ENCODE measurements at places on chromosomes 5 and 9.

GRCh38 chr9:113299800-113300292 is 3.3 kb downstream of the RNF183 start:
- peaks cover 9% of the 10 kb centered on the region for H3K4me1 ChIP-seq
- no peaks in the 10 kb centered on the region for H3K27me3 ChIP-seq

DNA sequence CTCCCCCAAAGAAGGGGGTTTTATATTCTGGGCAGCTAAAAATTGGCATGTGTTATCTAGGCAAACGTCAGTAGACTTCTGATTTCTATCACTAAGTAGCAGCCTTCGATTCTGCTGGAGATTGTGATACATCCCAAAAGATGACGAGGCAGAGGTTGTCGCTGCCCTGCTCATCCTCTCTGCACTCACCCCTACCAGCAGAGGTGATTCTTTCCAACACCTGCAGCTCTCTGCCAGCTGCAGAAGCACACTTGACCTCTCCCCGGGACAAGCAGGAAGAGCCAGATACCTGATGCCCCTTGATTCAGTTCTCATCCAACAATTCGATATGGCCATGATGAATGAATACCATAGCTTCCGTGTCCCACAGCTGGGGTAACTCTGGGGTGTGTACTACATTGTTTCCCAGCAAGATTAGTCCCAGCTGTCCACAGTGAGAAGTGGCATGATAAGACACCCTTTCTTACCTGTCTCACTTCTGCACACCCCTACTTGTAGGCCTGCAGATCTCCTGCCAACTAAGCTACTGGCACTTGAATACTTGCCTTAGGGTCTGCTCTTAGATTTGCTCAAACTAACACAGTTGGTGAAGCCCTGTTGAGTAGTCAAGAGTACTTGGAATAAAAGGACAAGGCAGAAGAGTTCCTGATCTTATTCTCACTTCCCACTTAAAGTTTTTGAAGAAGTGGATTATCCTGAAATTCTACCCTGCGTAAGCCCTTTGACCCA is 37.6 kb upstream of the SMAD5 start:
- H3K27ac ChIP-seq = no peak overlapping the region
- no peak for DNase-seq
- peaks cover 19% of the 10 kb centered on the region for H3K27me3 ChIP-seq
- H3K36me3 ChIP-seq = no peaks in the 10 kb centered on the region

- no peak for DNase-seq
- H3K4me1 ChIP-seq = peaks cover 86% of the 10 kb centered on the region
- no peaks in the 10 kb centered on the region for H3K27me3 ChIP-seq
- H3K27ac ChIP-seq = no peak overlapping the region
- peaks cover 26% of the 10 kb centered on the region for H3K36me3 ChIP-seq
Measured at GRCh38 chr5:135365281-135365680, 33.8 kb downstream of the MACROH2A1 start.

DNA sequence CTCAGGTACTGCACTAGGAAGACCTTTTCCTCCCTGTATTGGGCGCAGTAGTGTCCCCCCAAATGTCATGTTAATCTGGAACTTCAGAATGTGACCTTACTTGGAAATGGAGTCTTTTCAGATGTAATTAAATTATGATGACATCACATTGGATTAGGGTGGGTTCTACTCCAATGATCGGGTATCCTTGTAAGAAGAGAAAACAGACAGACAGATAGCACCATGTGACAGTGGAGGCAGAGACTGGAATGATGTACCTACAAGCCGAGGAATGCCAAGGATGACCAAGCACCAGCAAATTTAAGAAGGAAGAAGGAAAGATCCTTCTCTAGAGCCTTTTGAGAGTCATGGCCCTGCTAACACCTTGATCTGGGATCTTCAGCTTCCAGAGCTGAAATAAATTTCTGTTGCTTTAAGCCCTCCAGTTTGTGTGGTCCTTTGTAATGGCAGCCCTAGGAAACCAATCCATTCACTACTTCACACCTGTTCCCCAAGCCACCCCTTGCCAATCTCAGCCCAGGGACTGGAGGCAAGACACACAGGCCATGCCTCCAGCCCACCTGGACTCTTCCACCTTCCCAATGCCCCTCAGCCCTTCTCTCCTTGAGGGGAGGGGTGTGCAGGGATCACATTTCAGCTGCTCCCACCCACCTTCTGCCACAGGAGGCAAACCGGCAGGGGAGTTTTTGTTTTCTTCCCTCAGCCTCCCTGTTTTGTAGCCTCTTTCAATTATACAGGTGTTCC is 1.6 kb downstream of the CCNJL start:
- no peak overlapping the region for H3K27ac ChIP-seq
- H3K4me3 ChIP-seq = no peak overlapping the region
- peaks cover 21% of the 10 kb centered on the region for H3K4me1 ChIP-seq
- no peaks in the 10 kb centered on the region for H3K36me3 ChIP-seq

DNA sequence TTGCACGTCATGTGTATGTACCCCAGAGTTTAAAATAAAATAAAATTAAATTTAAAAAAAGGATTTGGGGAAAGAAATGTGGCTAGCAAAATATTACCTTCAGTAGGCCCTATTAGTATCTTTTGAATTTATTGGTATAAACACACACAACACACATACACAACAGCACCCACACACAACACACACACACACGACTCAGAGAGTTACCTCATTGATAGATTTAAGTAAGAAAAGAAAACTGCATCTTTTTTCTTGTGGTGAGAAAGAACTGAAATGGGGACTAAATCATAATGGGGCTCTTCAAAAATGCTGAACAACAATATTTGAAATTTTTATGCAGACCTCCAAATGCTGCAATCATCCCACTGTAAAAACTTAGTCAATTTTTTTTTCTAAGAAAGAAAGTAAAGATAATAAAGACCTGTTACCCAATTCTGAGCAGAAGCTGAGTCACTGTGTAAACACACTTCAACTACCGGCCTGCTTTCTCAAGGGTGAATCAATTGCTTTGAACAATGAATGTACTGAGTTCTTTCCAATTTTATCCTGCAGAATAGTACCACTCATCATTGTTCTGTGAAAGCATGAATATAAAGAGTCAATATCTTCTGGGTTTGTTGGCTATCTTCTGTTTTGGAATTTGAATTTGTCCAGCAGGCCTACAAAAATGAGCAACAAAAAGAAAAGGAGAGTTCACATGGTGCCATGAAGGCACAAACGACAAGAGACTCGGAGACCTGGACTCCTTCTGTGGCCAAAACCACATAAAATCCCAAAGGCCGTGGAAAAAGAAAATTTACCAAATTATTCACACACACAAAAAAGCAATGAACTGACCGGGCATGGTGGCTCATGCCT is 57.9 kb upstream of the CCNG1 start:
- no peak overlapping the region for H3K4me3 ChIP-seq
- H3K27ac ChIP-seq = peak overlapping the region; percentile 47
- peaks cover 7% of the 10 kb centered on the region for H3K4me1 ChIP-seq
- H3K36me3 ChIP-seq = no peaks in the 10 kb centered on the region

DNA sequence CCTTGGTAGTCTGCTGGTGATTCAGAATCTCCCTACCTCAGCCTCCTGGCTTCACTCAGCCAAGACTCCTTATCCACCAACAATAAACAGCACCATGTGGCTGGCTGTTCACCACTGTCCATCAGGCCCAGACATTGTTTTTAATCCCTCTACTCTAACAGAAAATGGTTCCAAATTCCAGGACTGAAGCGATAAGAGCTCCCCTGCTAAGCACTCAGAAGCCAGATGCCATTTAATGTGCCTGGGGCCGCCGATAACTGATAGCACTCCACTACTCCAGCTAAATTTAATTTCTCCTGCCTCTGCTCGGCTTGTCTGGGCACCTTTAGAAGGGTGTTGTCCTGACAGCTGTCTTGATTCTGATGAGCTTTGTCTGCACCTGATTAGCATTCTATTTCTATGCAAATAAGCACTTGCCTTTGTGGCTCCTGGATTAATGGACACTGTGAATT is 47.1 kb downstream of the ZNF622 start:
- no peak for DNase-seq
- H3K27ac ChIP-seq = no peak overlapping the region
- no peaks in the 10 kb centered on the region for H3K36me3 ChIP-seq
- H3K27me3 ChIP-seq = no peaks in the 10 kb centered on the region
- H3K4me3 ChIP-seq = no peak overlapping the region

- no peaks in the 10 kb centered on the region for H3K36me3 ChIP-seq
- no peak overlapping the region for H3K27ac ChIP-seq
- H3K4me1 ChIP-seq = no peaks in the 10 kb centered on the region
- no peaks in the 10 kb centered on the region for H3K27me3 ChIP-seq
- H3K4me3 ChIP-seq = no peak overlapping the region
- no peak for DNase-seq
Measured at GRCh38 chr9:20041697-20042081, 252.9 kb upstream of the SLC24A2 start.

GRCh38 chr5:75612226-75612569 is 945 bp downstream of the ANKDD1B start:
- no peaks in the 10 kb centered on the region for H3K27me3 ChIP-seq
- H3K4me3 ChIP-seq = no peak overlapping the region
- no peak for DNase-seq
- H3K27ac ChIP-seq = no peak overlapping the region

DNA sequence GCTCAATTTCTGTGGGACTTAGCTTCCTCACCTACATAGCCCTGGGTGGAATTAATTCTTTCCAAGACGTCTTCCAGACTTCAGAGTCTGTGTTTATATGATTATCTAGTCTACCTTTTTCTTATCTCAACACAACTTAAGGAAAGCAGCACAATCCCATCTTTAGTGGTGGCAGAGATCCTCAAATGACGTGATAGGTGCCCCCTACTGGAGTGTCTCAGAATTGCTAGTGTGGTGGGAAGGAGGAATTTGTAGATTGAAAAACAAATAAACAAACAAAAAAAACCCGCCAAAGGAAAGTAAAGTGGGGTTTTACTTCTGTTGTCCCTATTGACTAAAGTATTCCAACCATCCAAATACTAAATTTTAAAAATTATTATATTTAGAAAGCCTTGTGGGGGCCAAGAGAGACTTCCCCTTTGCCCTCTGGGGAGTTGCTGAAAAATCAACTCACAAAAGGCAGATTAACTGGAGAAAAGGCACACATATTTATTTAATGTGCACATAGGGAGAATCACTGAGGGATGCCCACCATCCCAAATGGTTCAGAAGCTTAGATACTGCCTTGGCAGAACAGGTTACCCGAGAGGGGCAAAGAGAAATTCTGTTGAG is 283.3 kb downstream of the TMEM167A start:
- DNase-seq = peak; percentile 29
- no peaks in the 10 kb centered on the region for H3K36me3 ChIP-seq
- no peaks in the 10 kb centered on the region for H3K4me1 ChIP-seq
- no peaks in the 10 kb centered on the region for H3K27me3 ChIP-seq

- no peak overlapping the region for H3K4me3 ChIP-seq
- no peaks in the 10 kb centered on the region for H3K36me3 ChIP-seq
- H3K27me3 ChIP-seq = peaks cover 3% of the 10 kb centered on the region
- peaks cover 5% of the 10 kb centered on the region for H3K4me1 ChIP-seq
Measured at GRCh38 chr5:141040093-141040770, 10.9 kb upstream of the PCDHB1 start.

DNA sequence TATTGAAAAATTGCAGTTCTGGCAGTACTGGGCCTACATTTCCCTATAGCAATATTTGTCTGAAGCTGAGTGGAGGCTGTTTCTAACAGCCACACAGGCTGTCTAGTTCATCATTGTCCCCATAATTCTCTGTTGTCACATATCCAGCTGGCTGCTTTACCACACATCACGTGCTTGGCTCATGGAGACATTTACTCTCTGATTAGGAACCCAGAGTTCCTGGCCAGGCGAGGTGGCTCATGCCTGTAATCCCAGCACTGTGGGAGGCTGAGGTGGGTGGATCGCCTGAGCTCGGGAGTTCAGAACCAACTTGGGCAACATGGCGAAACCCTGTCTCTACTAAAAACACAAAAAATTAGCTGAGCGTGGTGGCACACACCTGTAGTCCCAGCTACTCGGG is 81.4 kb downstream of the PGM5 start:
- H3K36me3 ChIP-seq = no peaks in the 10 kb centered on the region
- no peak for DNase-seq
- H3K4me3 ChIP-seq = no peak overlapping the region
- H3K27ac ChIP-seq = no peak overlapping the region

- H3K27ac ChIP-seq = no peak overlapping the region
- no peaks in the 10 kb centered on the region for H3K36me3 ChIP-seq
- no peaks in the 10 kb centered on the region for H3K27me3 ChIP-seq
- no peak for DNase-seq
Measured at GRCh38 chr9:18490641-18491370, 16.9 kb downstream of the ADAMTSL1 start.

GRCh38 chr5:58484505-58484904 is 6.7 kb upstream of the GAPT start:
- no peak overlapping the region for H3K27ac ChIP-seq
- no peaks in the 10 kb centered on the region for H3K36me3 ChIP-seq
- DNase-seq = no peak
- peaks cover 13% of the 10 kb centered on the region for H3K4me1 ChIP-seq

DNA sequence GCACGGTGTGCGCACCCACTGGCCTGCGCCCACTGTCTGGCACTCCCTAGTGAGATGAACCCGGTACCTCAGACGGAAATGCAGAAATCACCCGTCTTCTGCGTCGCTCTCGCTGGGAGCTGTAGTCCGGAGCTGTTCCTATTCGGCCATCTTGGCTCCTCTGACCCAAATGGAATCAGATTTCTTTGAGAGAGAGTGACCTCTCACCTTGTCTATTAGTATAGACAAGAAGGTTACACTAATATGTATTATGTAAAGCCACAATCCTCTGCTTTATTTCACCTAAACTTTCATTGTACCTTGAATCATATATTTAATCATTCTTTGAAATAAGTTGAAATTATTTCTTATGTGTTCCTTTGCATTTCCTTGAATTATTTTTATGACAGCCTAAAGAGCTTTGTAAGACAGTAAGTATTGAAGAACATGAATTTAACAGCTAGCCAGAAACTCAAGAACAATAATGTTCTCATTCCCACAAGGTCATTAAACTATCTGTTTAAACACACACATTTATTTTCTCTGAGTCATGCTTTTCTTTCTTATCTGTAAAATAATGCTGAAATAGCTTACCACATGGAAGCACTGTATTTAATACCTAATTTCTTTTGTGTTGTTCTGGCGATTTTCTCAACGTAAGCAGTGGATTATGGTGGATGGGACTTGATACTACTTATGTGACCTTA is 91.8 kb upstream of the DMRTA1 start:
- no peaks in the 10 kb centered on the region for H3K27me3 ChIP-seq

DNA sequence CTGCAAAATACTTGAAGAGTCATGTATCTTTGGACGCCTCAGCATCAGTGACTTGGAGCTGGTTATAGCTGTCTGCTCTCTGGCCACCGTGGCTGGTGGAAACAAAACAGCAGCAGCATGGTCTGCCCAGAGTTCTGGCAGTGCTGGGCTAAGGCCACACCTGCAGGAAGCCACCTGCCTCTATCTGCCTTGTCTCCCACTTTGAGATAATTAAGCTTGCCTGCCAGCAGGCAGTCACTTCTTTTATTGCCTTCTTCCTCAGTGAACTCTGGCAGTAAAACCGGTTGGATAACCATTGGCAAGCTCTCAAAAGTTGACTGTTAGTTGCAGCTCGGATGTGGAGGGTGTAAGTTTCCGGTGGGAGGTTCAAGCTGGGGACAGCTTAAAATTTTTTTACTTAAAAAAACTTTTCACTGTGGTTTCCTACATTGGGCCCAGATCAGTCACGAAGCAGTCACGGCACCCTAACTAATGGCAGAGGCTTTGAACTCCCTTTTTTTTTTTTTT is 4.9 kb downstream of the SMIM3 start:
- H3K4me3 ChIP-seq = peak overlapping the region; percentile 42
- H3K27ac ChIP-seq = peak overlapping the region; percentile 67
- H3K36me3 ChIP-seq = peaks cover 4% of the 10 kb centered on the region
- H3K27me3 ChIP-seq = no peaks in the 10 kb centered on the region
- H3K4me1 ChIP-seq = peaks cover 57% of the 10 kb centered on the region

- H3K27me3 ChIP-seq = no peaks in the 10 kb centered on the region
- H3K27ac ChIP-seq = no peak overlapping the region
- H3K4me1 ChIP-seq = no peaks in the 10 kb centered on the region
- peaks cover 60% of the 10 kb centered on the region for H3K36me3 ChIP-seq
- no peak overlapping the region for H3K4me3 ChIP-seq
- DNase-seq = no peak
Measured at GRCh38 chr5:157350939-157351801, 85.2 kb downstream of the CYFIP2 start.

Data from common myeloid progenitor, CD34-positive (primary cell).